ENCODE measurements at places on chromosomes 11 and 22. TPM values are rescaled to one million over a fixed set of nuclear protein-coding genes. Genes with fewer than 3 reads are reported as not detected.

TUBA8 gene
- total RNA-seq: 253 TPM

GRCh38 chr11:110130642-110131238 lies 37.5 kb downstream of the ZC3H12C start:
- no peak for DNase-seq

DNA sequence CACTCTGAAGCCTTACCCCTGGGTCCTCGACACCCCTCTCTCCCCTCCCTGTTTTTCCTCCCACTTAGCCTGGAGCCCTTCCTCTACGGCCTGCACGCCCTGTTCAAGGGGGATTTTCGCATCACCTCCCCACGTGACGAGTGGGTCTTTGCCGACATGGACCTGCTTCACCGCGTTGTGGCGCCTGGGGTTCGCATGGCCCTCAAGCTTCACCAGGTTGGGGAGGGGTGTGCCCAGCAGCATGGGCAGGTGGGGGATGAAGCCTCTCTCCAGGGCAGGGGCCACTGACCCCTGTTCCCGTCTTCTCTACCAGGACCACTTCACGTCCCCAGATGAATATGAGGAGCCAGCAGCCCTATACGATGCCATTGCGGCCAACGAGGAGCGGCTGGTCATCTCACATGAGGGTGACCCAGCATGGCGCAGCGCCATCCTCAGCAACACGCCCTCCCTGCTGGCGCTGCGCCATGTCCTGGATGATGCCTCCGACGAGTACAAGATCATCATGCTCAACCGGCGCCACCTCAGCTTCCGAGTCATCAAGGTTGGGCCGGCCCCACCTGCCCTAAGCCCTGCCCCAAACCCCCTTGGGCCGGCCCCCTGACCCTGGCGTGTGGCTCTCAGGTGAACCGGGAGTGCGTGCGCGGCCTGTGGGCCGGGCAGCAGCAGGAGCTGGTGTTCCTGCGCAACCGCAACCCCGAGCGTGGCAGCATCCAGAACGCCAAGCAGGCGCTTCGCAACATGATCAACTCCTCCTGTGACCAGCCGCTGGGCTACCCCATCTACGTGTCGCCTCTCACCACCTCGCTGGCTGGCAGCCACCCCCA lies 2.8 kb upstream of the SIPA1 start:
- DNase-seq: no peak

MPZL2 gene
- 13.4 TPM for total RNA-seq

MS4A3 gene
- total RNA-seq: not detected

PGA3 gene
- total RNA-seq: 0.19 TPM

ARSA gene
- 23.5 TPM for total RNA-seq

- DNase-seq: peak; percentile 2
These were observed 1330.6 kb downstream of the BRD1 start for GRCh38 chr22:48496987-48497650.

TCN2 gene
- total RNA-seq: 14.1 TPM

- peak; percentile 64 for DNase-seq
These were observed 33.8 kb downstream of the SYT13 start for GRCh38 chr11:45252134-45252856.

OR8A1 gene
- total RNA-seq: not detected

GSTT2 gene
- 0.66 TPM for total RNA-seq

- DNase-seq: no peak
These were observed 14.5 kb downstream of the SAA1 start for GRCh38 chr11:18280438-18281045.

ARHGAP20 gene
- 0.16 TPM for total RNA-seq

TSSK2 gene
- not detected for total RNA-seq

CHRM1 gene
- total RNA-seq: not detected

KCNC1 gene
- not detected for total RNA-seq

- no peak for DNase-seq
These were observed 234.7 kb downstream of the INSC start for GRCh38 chr11:15349413-15349812.

GRCh38 chr11:27673979-27674663 lies 26.1 kb downstream of the BDNF start:
- DNase-seq: no peak

USH1C gene
- not detected for total RNA-seq

DNA sequence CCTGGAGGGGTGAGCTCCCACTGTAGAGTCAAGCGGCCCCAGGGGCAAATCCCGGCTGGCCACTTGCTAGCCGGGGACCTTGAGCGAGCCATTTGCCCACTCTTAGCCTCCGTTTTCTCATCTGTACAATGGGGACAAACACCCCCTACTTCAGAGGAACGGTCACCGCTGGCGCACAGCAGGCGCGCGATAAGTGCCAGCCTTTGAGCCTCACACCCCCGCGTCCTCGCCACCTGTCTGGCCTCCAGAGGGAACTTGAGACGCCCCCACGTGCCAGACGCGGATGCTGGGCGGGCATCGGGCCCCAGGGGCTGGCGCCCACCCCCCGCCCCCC lies 72.6 kb upstream of the TCF20 start:
- DNase-seq: no peak

GRCh38 chr22:36839356-36840073 lies 21.3 kb upstream of the NCF4 start:
- DNase-seq: no peak

GRCh38 chr22:30574095-30574981 lies at the start of gene GAL3ST1:
Gene GAL3ST1, minus strand, starts transcription at chr22:30574665. Its CDS starts 17,273 bp downstream, at chr22:30557392.
- no peak for DNase-seq

OR10A2 gene
- total RNA-seq: not detected

- no peak for DNase-seq
These were observed 54.1 kb downstream of the PDHX start for GRCh38 chr11:34970480-34970879.

DNA sequence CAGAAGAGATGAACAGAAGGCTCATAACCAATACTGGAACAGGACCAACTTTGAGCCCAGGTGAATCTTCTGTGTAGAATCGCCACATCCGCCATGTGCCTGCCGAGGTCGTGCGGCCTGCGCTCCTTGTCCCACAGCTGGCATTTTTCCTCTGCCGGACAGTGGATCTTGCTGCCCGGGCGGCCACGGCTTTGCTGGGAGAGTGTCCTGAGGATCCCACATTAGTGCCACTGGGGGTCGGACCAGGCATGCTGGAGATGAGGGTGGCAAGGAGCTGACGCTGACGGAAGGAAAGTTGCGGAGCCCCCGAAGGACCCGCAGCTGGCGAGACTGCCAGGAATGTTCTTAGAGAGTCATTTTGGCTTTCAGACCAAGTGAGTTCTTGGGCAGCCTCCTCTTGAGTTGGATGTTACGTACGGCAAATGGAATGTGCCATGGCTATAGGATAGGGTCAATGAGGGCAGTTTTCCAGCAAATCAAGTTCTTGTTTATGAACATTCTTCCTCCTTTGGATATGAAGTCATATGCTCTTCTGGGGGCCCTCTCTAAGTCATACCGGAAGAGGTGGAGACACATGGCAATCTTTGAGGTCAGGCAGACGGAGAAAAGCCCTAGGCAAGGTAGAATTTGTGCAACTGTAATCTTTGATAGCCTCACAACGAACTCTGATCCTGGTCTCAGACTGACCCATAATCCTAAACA lies 57.4 kb upstream of the NUP160 start:
- DNase-seq: no peak

DNA sequence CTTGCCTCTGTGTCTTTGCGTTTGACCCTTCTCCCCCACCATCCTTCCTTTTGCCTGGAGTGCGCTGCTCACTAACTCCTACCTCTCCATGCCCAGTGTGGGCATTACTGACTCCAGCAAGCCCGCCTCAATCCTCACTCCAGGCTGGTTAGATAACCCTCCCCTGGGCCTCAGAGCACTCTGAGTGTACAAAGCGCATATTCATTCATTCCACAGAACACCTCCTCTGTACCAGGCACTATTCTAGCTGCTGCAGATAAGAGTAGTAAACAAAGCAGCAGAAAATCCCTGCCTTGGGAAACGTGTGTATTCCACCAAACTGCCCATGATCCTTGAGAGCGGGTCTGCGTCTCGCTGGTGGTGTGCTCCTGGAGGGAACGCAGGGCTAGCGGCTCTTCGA lies 3.2 kb downstream of the SLC22A8 start:
- no peak for DNase-seq

PHLDA2 gene
- total RNA-seq: not detected

CD3E gene
- total RNA-seq: 0.60 TPM

- no peak for DNase-seq
These were observed 244.9 kb upstream of the SYN3 start for GRCh38 chr22:33303099-33303498.

DNA sequence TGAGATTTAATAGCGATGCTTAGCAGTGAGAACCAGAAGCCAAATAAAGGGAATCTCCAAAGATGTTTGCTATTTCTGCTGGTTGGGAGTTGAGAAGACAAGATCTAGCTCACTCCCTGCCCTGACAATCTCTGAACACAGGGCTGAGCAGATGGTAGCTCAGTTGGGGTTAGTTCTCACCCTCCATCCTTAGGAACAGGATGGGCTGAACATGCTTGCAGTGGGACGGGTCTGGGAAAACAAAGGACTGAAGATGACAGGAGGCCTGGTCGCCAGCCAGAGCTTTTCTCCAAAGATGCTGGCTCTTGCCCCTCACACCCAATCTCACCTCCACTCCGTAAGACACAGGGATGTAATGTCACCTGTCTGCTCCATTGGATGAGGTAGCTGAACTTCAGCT lies 72.7 kb downstream of the SC5D start:
- DNase-seq: no peak

- DNase-seq: no peak
These were observed 944 bp upstream of the SCGB1D2 start for GRCh38 chr11:62241095-62241494.

DNA sequence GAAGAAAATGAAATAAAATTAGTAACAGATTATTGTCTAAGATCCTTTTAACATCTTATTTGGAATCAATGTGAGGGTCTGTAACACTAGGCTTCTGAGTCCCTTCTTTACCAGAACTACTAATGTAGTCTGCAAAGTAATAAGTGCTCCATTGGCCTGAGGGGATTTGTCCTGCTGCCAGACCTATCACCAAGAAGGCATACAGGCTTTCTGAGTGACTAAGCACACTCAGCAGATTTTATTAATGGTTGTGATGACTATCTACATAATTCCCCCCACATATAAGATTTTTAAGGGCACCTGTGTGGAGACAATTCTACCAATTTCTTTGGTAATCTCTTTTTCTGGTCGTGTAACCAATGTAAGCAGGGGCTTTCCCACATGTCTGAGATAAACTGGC lies 365.0 kb upstream of the FAT3 start:
- DNase-seq: no peak

DNA sequence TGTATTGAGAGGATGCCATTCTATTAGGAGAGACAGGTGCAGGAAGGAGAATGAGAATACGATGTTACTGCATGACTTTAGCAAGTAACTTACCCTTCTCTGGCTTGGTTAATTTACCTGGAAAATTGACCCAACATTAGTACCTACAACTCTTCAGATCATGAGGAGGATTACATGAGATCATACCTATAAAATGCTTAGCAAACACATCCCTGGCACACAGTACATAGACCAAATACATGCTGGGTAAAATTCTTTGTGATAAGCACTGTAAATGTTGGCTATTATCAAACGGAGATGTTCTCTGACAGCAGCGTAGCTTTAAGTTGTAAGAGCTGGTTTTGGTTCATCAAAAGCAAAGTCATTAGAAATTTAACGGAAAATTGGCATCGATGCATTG lies 28.8 kb downstream of the LARGE1 start:
- DNase-seq: no peak

DNA sequence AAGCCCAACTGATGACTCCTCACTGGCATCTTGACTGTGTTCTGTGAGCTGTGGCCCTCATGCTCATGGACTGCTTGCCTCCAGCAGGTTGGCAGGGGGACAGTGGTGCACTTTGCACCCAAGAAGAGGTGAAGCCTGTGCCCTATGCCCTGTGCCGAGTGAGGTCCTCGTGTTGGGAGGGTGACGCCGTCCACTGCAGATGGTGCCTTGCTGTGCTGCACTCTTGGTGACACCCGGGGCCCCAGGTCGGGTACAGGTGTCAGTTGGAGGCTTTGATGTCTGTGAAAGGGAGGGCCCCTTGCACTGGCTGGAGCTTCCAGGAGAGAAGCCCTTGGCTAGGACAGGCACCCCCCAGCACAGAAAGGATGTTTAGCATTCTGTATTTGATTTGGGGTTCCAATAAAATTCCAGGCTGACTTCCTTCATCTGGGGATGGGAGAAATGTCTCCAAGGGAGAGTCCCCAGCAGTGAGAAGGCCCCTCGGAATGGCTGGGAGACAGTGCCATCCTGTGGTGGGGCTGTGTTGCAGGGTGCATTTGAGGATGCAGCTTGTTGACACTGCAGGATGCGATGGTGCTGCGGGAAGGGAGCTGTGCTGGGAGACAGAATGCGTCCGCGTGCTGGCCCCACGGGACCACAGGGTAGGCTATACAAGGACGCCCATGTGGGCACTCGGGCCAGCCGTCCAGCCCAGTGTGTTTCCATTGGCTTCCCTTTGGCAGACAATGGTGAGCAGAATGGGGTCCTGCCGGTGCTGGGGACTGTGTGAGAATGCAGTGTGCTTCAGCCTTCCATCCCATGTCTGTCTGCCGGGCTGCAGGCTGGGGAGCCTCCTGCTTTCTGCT lies 2.5 kb upstream of the ZDHHC8 start:
- DNase-seq: no peak

GRCh38 chr22:20107471-20107901 lies 8.4 kb upstream of the RANBP1 start:
- peak; percentile 7 for DNase-seq

GRCh38 chr11:72642043-72642883 lies 32.0 kb downstream of the PDE2A start:
- DNase-seq: peak; percentile 51

ZNF74 gene
- total RNA-seq: 5.0 TPM

DNA sequence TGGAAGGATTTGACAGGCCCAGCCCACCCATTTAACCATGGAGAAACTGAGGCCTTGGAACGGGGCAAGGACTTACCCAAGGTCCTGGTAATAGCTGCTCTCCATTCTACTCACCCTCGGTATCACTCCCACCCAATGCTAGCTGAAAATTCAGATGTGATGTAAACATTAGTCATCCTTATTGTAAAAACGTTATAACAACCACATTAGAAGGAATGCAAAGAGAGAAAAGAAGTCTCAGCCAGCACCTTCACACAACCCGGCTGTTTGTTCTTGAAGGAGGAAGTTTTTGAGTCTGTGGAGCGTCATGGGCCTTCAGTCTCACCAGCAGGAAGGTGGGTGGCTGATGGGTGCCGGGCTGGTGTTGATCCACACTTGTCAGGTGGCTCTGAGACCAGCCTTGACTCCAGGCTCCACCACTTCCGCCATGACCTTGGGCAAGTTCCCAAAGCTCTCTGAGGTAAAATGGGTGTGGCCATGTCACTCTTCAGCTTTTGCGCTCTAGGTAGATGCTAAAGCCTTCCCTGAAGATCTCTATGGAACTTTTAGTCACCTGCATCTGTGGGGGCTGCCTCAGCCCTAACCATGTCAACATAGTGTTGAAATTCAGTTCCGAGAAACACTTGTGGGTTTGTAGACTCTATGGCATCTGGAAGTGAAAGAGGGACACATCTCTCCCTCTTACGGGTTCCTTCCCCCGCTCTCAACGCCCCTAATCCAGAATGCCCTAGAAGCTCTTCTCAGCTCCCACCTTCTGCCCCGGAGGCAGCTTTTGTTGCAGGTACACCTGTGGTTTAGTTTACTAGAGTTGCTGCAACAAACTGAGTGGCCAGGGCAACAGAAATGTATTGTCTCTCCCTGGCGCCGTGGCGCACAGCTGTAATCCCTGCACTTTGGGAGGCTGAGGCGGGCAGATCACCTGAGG lies 14.8 kb downstream of the CD6 start:
- DNase-seq: no peak

Data from left ventricle myocardium inferior (tissue), 1 donor.